ENCODE measurements at places on chromosomes 3 and 15. TPM values are rescaled to one million over a fixed set of nuclear protein-coding genes. Genes with fewer than 3 reads are reported as not detected.

Gene IGSF10
- 0.15 TPM for total RNA-seq

Gene JMJD7
- total RNA-seq, result 4.8 TPM

Gene REC114
- not detected for total RNA-seq

Gene FEZF2
- total RNA-seq, result not detected

Gene CAMK2N2
- total RNA-seq, result 0.12 TPM

Gene CCR9
- not detected for total RNA-seq

Gene FANCD2OS
- total RNA-seq, result not detected

Data from smooth muscle cell of the coronary artery (primary cell).